ENCODE measurements at places on chromosomes 2 and 18.

DNA sequence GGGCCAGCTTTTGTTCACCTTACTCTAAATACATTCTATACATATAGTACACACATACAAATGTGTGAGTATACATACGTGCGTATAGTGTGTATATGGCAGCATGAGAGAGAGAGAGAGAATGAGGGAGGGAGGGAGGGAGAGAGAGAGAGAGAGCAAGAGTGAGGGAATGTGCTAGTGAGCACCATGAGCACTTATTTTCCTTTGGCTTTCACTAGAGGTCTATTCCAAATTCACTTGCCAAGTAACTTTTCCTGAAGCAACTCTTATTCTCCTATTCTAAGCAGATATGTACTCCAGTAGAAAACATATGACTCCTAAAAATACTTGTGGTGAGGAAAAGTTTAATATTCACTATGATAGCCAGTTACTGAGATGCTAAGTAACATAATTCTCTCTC, 85.7 kb downstream of the COBLL1 start:
- no peak for DNase-seq

DNA sequence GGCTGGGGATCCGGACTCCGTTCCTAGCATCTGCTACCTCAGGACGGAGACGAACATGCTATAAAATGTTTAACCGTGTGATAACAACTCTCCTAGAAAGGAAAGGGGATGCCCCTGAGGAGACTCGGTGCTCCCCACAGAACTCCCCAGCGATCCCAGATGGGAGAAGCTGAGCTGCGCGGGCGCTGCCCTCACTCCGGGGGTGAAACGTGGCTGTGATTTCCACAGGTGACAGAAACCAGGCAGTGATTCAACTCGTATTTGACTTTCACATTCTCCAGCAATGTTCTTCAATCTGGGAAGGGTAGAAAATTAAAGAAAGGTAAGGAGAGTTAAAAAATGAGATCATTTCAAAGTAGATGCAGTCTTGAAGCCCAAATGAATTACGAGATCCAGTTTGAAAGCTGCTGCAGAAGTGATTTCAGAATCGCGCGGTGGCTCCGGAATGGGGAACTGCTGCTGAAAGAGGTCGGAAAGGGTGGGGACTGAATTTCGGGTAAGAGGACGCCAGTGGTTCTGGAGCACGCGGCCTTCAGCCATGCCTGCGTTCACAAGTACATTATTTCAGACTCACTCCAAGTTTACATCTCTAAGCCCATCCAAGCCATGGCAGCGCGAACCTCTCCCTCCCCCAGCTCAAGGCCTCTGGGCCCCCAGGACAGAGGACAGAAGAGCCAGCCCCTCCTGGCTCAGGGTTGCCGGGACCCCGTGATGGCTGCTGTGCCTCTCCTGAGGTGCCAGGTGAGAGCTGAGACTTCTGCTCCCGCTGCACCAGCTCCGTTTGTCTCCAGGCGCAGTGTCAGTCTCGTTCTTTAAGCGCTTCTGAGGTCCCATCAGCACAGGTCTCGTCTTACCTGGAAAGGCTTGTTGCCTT, 39.5 kb downstream of the ADNP2 start:
- DNase-seq = no peak

GRCh38 chr2:200829258-200829655, 17.5 kb downstream of the BZW1 start:
- no peak for DNase-seq

GRCh38 chr2:157173740-157174184, 83.7 kb upstream of the GALNT5 start:
- DNase-seq = peak; percentile 64

DNA sequence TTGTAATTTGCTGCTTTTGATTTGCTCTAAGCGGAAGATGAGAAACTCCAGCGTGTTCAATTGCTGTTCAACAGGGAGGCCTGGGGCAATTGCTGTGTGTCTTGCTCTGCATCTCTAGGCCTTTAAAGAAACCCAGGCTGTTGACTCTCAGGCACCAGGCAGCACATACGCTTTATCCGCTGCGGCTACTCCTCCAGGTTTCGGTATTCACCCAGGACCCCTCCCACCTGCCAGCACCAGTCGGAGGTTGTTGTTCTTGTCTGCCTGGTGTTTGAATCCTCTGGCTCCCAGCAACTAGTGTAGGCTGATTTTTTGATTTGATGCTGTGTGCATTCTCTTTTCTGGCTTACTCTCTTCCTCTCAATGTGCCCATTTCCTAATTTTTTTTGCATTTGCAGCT, 383.1 kb downstream of the TSN start:
- DNase-seq = no peak

DNA sequence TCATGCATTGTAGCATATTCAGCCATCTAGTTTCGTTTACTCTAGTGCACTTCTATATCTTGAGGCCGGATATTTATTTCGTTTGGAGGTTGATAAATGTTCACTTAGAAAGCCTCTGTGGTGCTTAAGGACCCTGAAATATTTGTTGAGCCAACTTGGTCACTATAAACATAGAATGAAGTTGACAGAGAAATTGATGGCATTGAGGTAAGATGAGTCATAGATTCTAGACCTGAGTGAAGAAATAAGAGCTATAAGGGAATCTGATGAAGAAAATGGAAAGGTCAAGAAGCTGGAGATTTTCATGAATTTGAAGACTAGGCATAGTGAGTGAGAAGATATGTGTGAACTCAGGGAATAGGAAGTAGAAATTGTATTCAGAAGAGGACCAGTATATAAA, 35.9 kb downstream of the EPC2 start:
- no peak for DNase-seq

GRCh38 chr2:7570247-7570646, 653.0 kb downstream of the RNF144A start:
- no peak for DNase-seq

- DNase-seq = no peak
These were observed 258.1 kb downstream of the LNPK start for GRCh38 chr2:175744000-175744399.

DNA sequence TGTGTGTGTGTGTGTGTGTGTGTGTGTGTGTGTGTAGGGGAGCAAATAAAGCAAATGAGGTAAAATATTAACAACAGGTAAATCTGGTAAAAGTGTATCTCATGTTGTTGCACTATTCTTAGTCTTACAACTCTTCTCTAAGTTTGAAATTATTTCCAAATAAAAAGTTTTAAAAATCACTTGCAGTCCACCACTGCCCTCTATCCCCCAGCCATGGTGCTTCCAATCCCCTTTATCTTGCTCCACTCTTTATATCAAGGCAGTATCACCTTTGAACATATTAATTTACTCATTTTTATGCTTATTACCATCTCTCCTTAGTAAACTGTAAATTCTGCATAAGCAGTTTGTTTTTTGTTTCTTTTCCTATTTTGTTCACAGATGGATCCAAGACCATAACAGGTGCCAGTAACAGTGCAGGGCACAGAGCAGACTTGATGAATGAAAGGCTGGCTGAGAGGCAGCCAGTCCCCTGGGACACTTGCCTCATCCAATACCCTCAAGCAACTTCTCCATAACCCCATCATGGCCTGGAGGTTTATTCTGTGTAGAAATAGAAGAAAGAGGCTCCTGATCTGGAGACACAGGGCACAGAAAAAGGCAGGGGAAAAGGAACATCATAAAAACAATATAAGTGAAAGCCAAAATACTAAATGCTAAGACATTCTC, 67.6 kb downstream of the LDAH start:
- DNase-seq = no peak

GRCh38 chr2:127427376-127428056, 9.3 kb downstream of the PROC start:
- DNase-seq = no peak

All from osteoblast (primary cell).